GM12892 (cell line): ENCODE measurements at places on chromosomes 6 and 20.

- no peak for DNase-seq
These were observed 84.1 kb upstream of the SIRPA start for GRCh38 chr20:1810926-1811620.

DNA sequence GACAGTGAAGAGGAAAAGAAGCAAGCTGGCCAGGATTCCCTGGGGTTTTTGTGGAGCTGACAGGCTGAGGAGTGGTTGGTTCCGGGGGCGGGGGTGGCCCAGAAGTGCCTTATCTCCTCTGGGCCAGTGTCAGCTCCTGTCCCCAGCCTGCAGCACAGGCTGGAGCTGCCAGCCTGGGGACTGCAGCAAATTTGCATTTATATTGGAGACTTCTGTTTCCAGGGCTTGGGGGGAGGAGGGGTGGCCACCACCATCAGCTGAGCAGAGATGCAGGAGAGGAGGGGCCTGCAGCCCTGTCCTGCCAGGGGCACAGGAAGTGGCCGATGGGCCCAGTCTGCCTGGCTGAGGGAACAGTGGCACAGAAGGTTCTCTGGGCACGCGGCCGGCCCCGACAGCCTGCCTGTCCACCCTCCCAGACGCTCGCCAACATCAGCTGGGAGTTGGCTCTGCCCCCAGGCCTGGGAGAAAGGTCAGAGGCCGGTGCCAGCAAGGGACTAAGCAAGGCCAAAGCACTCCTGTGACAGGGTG is 24.3 kb upstream of the SCRT2 start:
- DNase-seq, result no peak

DNA sequence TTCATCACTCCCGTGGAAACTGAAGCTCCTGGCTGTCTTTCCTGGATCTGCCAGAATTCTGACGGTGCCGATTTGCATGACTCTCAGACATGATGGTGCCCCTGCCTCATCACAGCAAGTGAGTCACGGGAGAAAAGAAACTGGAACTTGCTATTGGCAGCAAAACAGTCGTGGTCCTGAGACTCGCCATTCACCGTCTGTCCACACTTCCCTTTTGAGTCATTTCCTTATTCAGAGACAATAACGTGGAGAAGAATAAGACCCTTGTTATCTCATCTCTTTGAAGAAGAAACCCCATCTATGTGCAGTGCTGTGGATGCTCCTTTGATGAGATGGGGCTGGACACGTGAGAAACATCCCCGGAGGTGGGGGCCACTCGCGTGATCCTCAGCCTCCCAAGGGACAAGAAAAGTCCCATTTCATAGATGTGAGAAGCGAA is 4.2 kb downstream of the GPR31 start:
- DNase-seq, result peak; percentile 56

DNA sequence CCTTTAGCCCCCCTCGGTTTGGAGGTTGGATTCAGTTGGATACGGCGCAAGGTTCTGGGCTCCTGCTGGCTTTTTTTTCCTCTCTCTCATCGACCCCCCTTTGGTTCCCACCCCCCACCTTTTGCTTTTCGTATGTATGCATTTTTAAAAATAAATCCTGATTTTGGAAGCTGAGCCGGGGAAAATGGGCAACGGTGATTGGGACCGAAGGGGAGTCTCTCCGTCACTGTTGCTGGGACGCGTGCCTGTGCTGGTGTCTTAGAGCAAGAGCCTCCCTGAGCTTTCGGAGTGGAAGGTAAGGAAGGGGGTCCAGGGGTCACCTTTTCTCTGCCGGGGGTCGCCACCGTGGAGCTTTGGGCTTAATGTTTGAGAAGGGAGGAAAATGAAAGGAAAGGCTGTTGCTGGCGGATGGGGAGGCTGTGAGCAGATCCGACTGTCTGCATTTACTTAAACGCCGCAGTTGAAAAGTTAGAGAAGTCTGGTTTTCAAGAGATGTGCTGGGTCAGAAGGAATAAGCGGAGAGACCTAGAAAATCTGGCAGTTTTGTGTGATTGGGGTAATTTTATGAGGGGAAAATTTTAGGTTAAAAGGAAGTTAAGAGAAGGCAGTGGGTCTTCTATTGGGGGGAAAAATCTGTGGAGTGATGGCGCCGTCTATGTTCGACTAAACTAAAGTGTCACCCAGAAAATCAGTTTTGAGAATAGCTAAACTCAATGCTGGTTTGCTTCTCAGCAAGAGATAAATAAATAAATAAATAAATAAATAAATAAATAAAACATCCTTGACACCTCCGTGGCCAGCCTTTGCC is 828 bp downstream of the ADGRB3 start:
- no peak for DNase-seq

GRCh38 chr6:169839029-169839481 is 87.6 kb downstream of the ERMARD start:
- no peak for DNase-seq

GRCh38 chr6:40762981-40763380 is 175.8 kb upstream of the LRFN2 start:
- DNase-seq, result no peak

GRCh38 chr6:45417436-45417835 is 39.7 kb upstream of the SUPT3H start:
- DNase-seq, result no peak

GRCh38 chr6:121158891-121159290 is 175.4 kb downstream of the TBC1D32 start:
- no peak for DNase-seq

- DNase-seq, result no peak
These were observed 86.7 kb downstream of the SYNJ2 start for GRCh38 chr6:158068156-158068892.

- peak; percentile 76 for DNase-seq
These were observed 44.2 kb downstream of the ZNF831 start for GRCh38 chr20:59207742-59208357.

- DNase-seq, result no peak
These were observed 269.0 kb downstream of the UST start for GRCh38 chr6:149015535-149016525.
